Heart right ventricle (tissue), 16 donors: ENCODE measurements at places on chromosomes 12 and 14. TPM values are rescaled to one million over a fixed set of nuclear protein-coding genes. Genes with fewer than 3 reads are reported as not detected.

DNA sequence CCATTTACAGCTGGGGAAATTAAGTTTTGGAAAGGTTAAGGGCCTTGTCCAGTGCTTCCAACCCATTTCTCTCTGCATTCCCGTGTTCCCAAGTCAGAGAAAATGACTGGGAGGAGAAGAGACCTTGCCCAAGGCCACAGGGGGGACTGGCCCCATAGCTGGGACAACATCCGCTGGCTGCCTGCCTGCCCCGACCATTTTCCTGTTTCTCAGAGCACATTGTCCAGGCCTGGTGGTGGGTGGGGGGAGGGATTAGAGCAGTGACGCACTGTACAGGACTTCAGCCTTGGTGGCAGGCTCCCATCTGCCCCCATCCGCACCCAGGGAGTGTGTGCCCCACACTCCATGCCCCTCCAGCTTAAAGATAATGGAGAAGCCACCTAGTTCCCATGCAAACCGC lies 27.7 kb downstream of the DIO3 start:
- no peak for DNase-seq
- no peaks in the 10 kb centered on the region for H3K4me1 ChIP-seq
- H3K27me3 ChIP-seq: peaks cover 2% of the 10 kb centered on the region
- H3K4me3 ChIP-seq: no peak overlapping the region
- no peak overlapping the region for H3K27ac ChIP-seq

GRCh38 chr14:67704484-67705089 lies 2.9 kb downstream of the RDH12 start:
- DNase-seq: peak; percentile 16
- no peaks in the 10 kb centered on the region for H3K4me1 ChIP-seq
- H3K36me3 ChIP-seq: no peaks in the 10 kb centered on the region

GRCh38 chr12:76690921-76691700 lies 72.8 kb upstream of the ZDHHC17 start:
- no peaks in the 10 kb centered on the region for H3K27me3 ChIP-seq
- no peak for DNase-seq
- H3K27ac ChIP-seq: no peak overlapping the region
- H3K4me3 ChIP-seq: no peak overlapping the region

- H3K4me3 ChIP-seq: no peak overlapping the region
- no peaks in the 10 kb centered on the region for H3K36me3 ChIP-seq
- no peak for DNase-seq
- no peak overlapping the region for H3K27ac ChIP-seq
- H3K27me3 ChIP-seq: no peaks in the 10 kb centered on the region
Observed at GRCh38 chr12:24741216-24741615, 207.7 kb downstream of the BCAT1 start.

DNA sequence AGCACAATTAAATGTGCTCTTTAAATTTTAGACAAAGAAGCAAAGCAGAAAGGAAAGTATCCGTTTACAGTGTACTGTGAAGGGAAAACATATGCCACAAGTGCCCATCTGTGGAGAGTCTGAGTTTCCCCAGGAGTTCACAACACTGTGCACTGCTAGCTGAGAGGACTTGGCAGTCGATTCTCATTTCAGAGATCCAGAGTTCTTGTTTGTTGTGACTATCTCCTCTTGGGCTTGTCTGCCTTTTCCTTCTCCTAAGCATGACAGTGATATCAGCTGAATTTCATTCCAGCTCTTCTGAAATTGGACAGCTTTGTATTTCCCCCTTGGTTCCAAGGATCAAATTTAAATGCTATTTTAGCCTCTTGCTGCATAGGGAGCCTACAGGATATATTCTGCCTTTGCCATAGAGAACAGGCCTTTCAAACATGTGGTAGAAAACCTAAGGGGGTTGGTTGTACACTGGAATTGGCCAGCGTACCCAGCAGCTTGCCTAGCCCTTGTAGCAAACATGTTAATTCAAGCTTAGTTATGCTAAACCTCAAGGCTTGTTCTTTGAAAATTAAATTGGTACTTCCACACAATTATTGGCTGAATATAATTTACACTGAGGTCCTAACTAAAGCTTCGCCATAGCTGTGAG lies 259.2 kb upstream of the NOVA1 start:
- H3K36me3 ChIP-seq: no peaks in the 10 kb centered on the region
- no peaks in the 10 kb centered on the region for H3K4me1 ChIP-seq
- H3K4me3 ChIP-seq: no peak overlapping the region
- DNase-seq: no peak
- no peaks in the 10 kb centered on the region for H3K27me3 ChIP-seq

Gene PRPH
- not detected for total RNA-seq

Gene SMIM41
- total RNA-seq: 0.19 TPM
